CD4-positive, alpha-beta T cell treated with Interleukin-17A for 1 hour (primary cell): ENCODE measurements at places on chromosomes 16 and 17.

- DNase-seq: peak; percentile 61
Observed at GRCh38 chr17:64281962-64282752, 19.1 kb upstream of the TEX2 start.

GRCh38 chr16:85846461-85846860 is 47.0 kb downstream of the COX4I1 start:
- no peak for DNase-seq

GRCh38 chr17:73266796-73267195 is 5.1 kb upstream of the CPSF4L start:
- no peak for DNase-seq

DNA sequence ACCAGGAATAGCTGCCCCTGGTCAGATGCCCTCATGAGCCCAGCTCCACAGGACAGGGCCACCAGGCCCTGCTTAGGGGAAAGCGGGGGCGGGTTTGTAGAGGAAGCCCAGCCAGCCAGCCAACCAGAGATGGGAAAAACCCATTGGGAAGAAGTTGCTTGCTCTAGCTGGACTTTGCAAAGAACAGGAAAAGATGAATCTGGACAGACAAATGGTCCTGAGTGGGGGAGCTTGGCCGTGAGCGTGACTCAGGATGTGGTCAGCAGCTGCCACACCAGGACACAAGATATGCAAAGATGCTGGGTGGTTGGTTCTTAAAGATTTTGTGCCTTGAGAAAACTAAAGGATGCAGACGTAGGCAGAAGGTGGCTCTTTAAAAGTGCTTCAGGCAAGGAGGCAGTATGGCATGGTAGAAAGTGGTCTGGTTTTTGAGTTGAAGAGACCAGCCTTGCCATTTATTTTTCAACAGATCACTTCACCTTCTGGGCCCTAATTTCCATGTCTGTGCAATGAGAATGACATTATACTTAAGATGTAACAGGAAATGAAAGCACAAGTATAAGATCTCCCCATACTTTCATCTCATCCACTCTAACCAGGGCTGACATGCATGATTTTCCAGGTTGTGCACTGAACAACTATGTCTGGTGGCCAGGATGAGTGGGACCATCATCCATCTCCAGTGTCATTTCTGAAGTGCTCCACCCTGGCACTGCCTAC is 27.8 kb upstream of the HEATR6 start:
- DNase-seq: no peak

DNA sequence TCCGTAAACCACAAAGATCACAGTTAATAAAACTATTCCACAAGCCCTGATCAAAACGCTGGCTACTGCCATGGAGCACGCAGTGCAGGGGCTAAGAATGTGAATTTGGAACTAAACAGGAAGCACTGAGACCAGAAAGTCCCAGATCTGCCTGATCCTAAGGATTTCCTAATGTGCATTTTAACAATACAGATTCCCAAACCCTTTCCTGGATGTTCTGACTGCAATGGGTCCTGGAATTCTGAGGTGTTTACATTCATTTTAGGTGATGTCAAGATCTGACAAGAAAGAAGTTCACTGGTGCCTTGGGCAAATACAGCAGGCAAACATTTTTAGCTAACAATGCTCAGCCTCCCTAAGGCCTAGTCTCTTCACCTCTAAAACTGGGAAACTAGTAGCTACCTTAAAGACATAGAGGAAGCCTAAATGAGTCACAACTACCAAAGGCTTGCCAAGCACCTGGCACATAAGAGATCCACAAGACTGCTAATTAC is 10.3 kb downstream of the NSMCE1 start:
- DNase-seq: no peak

DNA sequence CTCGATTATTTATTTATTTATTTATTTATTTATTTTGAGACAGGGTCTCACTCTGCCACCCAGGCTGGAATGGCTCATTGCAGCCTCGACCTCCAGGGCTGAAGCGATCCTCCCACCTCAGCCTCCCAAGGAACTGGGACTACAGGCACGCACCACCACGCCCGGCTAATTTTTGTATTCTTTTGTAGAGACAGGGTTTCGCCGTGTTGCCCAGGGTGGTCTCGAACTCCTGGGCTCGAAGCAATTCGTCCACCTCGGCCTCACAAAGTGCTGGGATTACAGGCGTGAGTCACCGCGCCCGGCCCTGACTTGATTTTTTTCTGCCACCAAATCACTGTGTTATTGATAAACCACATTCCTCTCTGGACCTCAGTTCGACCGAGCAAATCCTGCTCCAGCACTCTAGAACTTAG is 758 bp upstream of the RPL23A start:
- no peak for DNase-seq

- no peak for DNase-seq
Observed at GRCh38 chr16:75578212-75578611, 12.0 kb downstream of the GABARAPL2 start.

- no peak for DNase-seq
Observed at GRCh38 chr17:2855063-2855600, 58.9 kb downstream of the RAP1GAP2 start.

GRCh38 chr17:9239793-9240658 is 218.7 kb downstream of the NTN1 start:
- peak; percentile 78 for DNase-seq

DNA sequence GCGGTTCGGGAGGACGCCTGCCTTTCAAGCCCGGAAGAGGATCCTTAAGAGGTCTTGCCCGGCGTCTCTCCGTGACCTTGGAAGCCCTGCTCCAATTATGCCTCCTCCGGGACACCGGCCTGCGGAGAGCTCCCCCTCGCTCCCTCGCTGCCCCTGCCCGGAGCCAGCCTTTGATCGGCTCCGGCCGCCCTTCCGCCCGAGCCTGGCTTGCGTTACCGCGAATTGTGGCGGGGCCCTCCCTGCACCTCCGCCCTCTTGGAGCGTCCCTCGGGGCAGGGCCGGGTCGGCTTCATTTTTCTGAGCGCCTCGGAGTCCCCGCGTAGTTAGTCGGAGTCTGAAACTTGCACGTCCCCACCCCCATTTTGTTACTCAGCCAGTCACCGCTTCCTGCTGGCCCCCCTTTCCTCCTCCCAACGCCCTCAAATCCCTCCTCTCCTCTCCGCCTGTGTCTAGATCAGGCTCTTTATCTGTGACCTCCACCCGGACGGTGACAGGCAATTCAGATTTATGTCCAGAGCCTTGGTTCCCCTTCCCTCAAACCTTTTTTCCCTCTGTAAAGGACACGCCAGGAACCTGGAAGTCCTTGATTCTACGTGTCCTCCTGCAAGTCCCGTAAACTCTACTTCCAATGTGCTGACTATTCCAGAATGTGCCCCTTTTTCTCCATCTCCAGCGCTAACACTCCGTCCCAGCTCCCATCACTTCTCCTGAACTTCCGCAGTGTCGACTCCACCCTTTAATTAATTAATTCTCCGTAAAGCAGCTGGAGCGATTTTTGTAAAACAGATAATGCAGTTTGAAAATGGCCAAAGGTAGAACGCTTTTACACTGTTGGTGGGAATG is 569 bp upstream of the RABEP2 start:
- DNase-seq: peak; percentile 85

GRCh38 chr16:73864868-73865267 is 431.7 kb upstream of the PSMD7 start:
- no peak for DNase-seq

DNA sequence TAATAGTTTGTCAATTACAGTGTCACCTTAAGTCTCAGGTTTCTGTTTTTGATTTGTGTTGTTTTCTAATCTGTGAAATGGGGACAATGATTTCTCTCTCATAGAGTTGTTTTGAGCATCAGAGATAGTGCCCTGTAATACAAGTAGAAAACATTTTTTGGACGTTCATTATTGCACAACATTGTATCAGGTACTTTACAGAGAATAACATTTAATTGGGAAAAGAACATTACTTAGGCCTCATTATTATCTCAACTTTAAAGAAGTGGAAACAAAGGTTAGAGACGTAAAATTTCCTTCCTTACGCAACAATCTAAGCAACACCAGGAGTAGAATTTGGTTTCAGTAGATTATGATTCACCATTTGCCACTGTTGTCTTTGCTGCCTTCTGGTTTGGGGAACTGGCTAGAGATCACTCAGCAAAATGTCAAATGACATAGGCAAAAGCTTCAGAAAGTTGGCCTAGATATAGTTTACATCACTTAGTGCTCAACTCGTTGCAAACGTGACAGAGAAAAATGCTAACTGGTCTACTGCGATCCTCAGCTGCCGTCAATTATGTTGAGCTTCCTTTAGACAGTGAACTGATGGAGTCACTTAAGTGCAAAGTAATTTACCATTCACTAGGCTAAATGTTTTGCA is 1026.8 kb downstream of the CDH11 start:
- no peak for DNase-seq
